Osteoblast (primary cell): ENCODE measurements at places on chromosomes 3 and 15. TPM values are rescaled to one million over a fixed set of nuclear protein-coding genes. Genes with fewer than 3 reads are reported as not detected.

The TM4SF18 gene
- total RNA-seq = 0.29 TPM in 1 of 2 replicates, not detected in the other

The B4GALT4 gene
- 22.7 and 28.2 TPM in 2 replicates for total RNA-seq

DNA sequence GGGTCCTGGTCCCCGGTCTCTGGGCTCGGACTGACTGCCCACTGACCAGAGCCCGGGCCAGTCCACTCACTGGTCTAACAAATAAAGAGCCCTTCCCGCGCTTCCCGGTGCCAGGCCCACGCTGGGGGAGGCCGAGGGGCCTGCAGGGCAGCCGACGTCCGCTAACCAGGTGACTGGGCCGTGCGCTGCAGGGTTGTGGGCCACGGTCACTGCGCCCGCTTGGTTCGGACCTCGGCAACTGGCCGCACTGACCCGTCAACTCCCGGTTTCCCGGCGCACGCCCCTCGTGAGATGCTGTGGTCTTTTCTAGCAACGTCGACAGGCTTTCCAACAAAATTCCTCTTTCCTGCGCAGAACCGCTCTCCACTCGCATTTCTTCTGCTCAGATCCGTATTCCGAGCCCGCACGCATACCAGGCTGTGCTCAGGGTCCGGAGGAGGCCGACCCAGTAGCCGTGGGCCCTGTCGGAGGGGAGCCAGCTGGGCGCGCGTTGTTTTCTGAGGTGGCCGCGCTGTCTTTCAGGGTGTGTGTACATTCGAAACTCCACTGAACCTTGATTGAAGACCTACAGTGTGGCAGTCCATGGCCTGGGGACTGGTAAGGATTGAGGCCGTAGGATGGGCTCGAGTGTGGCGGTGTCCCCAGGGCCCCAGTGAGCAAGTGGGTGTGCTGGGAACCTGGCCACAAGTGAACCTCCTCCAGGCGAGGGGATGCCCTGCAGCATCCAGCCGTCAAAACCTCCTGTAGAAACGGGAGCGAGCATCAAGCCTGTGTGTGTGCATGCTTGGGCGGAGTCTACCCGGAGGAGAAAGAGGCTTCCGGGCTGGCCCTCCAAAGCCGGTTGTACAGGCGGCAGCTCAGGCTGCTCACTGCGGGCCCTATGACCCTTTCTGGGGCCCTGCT, 875 bp upstream of the NT5DC2 start:
- DNase-seq = peak; percentile 93

The PDE8A gene
- total RNA-seq = 30.4 and 38.3 TPM in 2 replicates

DNA sequence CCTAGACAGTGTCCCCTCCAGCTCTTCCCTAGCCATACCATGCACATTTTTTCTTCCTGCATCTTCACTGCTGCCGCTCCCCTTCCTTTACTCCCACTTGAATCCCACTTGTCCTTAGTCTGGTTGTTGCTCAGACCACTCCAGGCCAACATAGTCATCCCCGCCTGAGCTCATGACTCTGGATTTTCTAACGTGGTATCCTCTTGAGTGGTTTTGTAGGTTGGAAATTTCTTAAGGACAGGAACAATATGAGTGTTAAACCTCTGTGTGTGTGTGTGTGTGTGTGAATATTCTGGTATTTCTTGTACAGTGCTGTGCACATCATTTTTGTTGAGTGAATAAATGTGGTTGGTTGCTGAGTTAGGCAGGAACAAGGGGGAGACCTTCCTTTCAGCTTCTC, 3.1 kb downstream of the BAHD1 start:
- DNase-seq = no peak

The LDHAL6B gene
- total RNA-seq = not detected in 2 replicates

GRCh38 chr3:181549266-181549665, 162.5 kb upstream of the SOX2 start:
- no peak for DNase-seq

GRCh38 chr3:39097716-39098472, 9.5 kb downstream of the GORASP1 start:
- DNase-seq = no peak

- no peak for DNase-seq
Observed at GRCh38 chr15:48682942-48683651, 37.6 kb upstream of the FBN1 start.

- no peak for DNase-seq
Observed at GRCh38 chr3:178193846-178194245, 342.4 kb upstream of the KCNMB2 start.

DNA sequence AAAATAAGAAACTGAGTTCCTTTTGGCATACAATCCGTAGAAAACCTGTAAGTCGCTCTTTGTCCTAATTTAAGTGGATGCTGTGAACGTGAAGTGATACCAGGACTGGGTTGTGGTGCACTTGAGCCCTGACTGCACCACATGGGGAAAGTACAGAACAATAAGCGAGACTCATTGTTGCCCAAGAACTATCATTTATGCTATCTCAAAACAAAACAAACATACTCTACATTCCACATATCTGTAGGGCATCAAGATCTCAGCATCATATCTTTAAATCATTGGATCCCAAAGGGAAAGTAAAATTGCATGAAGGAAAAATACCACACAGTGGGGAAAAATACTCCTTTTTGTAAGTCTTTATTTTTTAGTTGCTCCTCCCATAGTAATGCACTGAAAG, 580.3 kb downstream of the MECOM start:
- DNase-seq = no peak

DNA sequence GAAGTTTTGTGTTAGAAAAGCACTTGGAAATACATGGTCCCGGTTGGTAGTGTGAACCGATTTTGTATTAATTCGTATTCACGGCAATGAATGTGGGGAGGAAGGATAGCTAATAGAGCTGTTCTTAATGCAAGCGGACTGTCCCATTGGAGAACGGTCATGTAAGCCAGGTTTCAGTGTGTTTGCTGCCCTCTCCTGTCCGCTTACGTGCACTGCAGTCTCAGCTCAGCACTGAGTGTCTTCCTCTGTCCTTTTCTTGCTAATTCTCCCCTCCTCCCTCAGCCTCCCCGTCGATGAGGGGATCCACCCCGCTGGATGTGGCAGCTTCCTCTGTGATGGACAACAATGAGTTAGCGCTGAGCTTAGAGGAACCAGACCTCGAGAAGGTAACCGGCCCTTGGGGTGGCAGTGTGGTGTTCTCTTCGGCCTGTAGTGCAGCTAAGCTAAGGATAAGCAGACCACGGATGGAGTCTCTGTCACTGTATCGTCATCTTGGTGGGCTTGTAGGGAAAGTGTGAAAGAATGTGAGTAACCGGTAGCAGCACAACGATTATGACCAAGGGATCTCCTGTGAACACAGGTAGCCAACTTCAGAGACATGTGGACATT, 267.5 kb upstream of the CHRM5 start:
- peak; percentile 86 for DNase-seq
